ENCODE measurements at places on chromosomes 16 and 17. TPM values are rescaled to one million over a fixed set of nuclear protein-coding genes. Genes with fewer than 3 reads are reported as not detected.

The RAB37 gene
- not detected for total RNA-seq

The DOC2B gene
- total RNA-seq, result under 0.01 TPM

The DNASE1L2 gene
- 0.26 TPM for total RNA-seq

The LGALS9 gene
- 0.17 TPM for total RNA-seq

The KRTAP1-1 gene
- not detected for total RNA-seq

The HBA1 gene
- 1.9 TPM for total RNA-seq

The HOXB1 gene
- total RNA-seq, result not detected

The CAVIN1 gene
- total RNA-seq, result 510 TPM

The CCDC200 gene
- total RNA-seq, result not detected

The TMEM98 gene
- 110 TPM for total RNA-seq

The ESRP2 gene
- not detected for total RNA-seq

The HOXB2 gene
- 20.5 TPM for total RNA-seq

The TRAF7 gene
- total RNA-seq, result 59.3 TPM

The CCL7 gene
- total RNA-seq, result not detected

The SLFN13 gene
- total RNA-seq, result 0.85 TPM

The KRTAP16-1 gene
- total RNA-seq, result not detected

All from pericardium fibroblast (primary cell).